ENCODE measurements at places on chromosomes 6 and 20.

DNA sequence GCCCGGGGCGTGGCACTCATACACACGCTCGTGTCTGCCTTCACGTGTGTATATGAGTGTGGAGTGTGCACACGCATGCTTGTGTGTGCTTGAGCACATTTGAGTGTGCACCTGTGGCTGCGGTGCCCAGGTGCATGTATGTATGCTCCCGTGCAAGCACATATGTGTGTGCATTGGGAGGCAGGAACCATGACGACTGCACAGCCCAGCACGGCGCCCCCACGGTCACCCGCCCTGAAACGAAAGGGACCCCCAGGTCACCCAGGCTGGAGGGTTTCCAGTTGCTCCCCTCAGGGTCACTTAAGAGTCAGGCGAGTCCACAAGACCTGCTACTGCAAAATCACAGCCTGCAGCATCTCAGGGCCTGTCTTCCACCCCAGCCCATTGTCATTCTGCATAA, 94.7 kb downstream of the YTHDF1 start:
- no peak for DNase-seq

GRCh38 chr6:16184129-16184528, 54.3 kb upstream of the GMPR start:
- peak; percentile 13 for DNase-seq

GRCh38 chr6:30411515-30412207, 66.7 kb downstream of the RPP21 start:
- DNase-seq: peak; percentile 70

DNA sequence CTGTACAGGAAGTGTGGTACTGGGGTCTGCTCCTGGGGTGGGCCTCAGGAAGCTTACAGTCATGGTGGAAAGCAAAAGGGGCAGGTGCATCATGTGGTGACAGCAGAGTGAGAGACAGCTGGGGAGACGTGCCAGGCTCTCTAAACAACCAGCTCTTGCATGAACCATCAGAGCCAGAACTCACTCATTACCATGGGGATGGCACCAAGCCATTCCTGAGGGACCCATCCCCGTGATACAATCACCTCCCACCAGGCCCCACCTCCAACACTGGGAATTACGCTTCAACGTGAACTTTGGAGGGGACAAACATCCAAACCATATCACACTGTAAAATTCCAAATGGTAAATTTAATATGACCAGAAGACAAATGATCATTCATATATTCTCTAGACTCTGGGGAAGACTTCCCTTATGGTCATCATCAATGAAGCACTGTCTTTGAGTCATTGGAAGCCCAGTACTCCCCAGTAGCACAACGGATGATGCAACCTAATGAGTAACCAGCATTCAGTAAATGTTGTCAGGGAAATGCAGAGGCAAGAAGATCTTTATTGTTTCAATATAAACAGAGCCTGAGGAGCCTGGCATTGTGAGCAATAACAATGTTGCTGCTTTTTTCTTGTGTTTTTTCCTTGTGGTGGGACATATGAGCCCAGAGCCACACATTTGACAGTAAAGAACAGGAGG, 48.2 kb upstream of the RALY start:
- DNase-seq: no peak

- DNase-seq: no peak
These were observed 902.3 kb upstream of the CITED2 start for GRCh38 chr6:140276719-140277118.

- DNase-seq: no peak
These were observed 423.2 kb upstream of the JARID2 start for GRCh38 chr6:14822679-14823078.

DNA sequence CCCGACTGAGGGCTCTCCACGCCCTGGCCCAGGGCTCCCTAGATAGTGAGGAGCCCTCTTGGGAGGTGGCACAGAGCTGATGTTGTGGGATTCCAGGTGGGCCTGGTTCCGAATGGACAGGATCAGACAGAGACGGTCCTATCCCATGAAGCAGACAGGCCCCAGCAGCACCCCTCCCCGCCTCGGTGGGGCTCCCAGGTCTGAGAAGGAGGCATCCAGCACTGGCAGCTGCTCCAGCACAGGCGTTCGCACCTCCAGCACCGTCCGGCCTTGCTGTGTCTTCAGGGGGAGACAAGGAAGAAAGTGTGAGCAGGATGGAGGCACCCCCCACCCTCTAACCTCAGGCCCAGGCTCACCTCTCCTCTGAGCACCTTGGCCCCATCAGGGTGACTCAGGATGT, 28.7 kb downstream of the COL11A2 start:
- DNase-seq: no peak
